Activated T-cell treated with anti-CD3 and anti-CD28 coated beads, Interleukin-2, amount 50 U/mL, for 72 hours (primary cell): ENCODE measurements at places on chromosomes 2 and 18. TPM values are rescaled to one million over a fixed set of nuclear protein-coding genes. Genes with fewer than 3 reads are reported as not detected.

GALM gene
- 97.8 TPM for total RNA-seq

RFX8 gene
- 1.4 TPM for total RNA-seq

SPP2 gene
- total RNA-seq: not detected

DSG1 gene
- total RNA-seq: not detected

TMEM37 gene
- not detected for total RNA-seq

G6PC2 gene
- not detected for total RNA-seq

PTPN2 gene
- 86.2 TPM for total RNA-seq

COL5A2 gene
- 0.60 TPM for total RNA-seq

EIF2B4 gene
- 42.7 TPM for total RNA-seq

GAL3ST2 gene
- 0.82 TPM for total RNA-seq

SATB2 gene
- total RNA-seq: 0.65 TPM

TTR gene
- total RNA-seq: not detected

SH3BP4 gene
- 1.6 TPM for total RNA-seq

GYPC gene
- total RNA-seq: 148 TPM

IL18R1 gene
- 56.5 TPM for total RNA-seq

NYAP2 gene
- not detected for total RNA-seq

TRAK2 gene
- 20.8 TPM for total RNA-seq

DLX2 gene
- 0.23 TPM for total RNA-seq

WNT10A gene
- 3.4 TPM for total RNA-seq

SPDYA gene
- 1.5 TPM for total RNA-seq

DYNAP gene
- not detected for total RNA-seq

FAM124B gene
- 0.32 TPM for total RNA-seq

ZNF396 gene
- 3.8 TPM for total RNA-seq

NTSR2 gene
- not detected for total RNA-seq

SERPINB4 gene
- total RNA-seq: not detected

PTPRN gene
- total RNA-seq: 1.7 TPM

SLC9A2 gene
- total RNA-seq: 0.19 TPM

EVX2 gene
- total RNA-seq: not detected

CYS1 gene
- 0.81 TPM for total RNA-seq

CRYBA2 gene
- total RNA-seq: not detected

RELCH gene
- total RNA-seq: 23.5 TPM

HTR2B gene
- total RNA-seq: not detected

CAPN14 gene
- total RNA-seq: 0.60 TPM

ASB18 gene
- total RNA-seq: not detected

HAAO gene
- 0.65 TPM for total RNA-seq

COL6A3 gene
- total RNA-seq: 17.3 TPM

WIPF1 gene
- 198 TPM for total RNA-seq

UXS1 gene
- total RNA-seq: 39.9 TPM

AMER3 gene
- not detected for total RNA-seq

FIGN gene
- total RNA-seq: not detected

SCYGR1 gene
- total RNA-seq: not detected

PLCL1 gene
- 3.6 TPM for total RNA-seq

NOSTRIN gene
- total RNA-seq: not detected

HOXD13 gene
- total RNA-seq: not detected

LGALSL gene
- total RNA-seq: 3.1 TPM

CYP1B1 gene
- total RNA-seq: 9.5 TPM

STAMBP gene
- total RNA-seq: 101 TPM

BMP10 gene
- total RNA-seq: not detected

ID2 gene
- 250 TPM for total RNA-seq

UGT1A4 gene
- not detected for total RNA-seq

TBR1 gene
- 0.02 TPM for total RNA-seq

LYPD1 gene
- not detected for total RNA-seq

DNER gene
- not detected for total RNA-seq

SCN2A gene
- not detected for total RNA-seq
